ENCODE measurements at places on chromosomes 7 and 10. TPM values are rescaled to one million over a fixed set of nuclear protein-coding genes. Genes with fewer than 3 reads are reported as not detected.

Gene ZNRF2
- 0.54 TPM for total RNA-seq

Gene PIK3AP1
- under 0.01 TPM for total RNA-seq

Gene UCN3
- not detected for total RNA-seq

Gene HECW1
- 1.1 TPM for total RNA-seq

Gene ATP6V0A4
- total RNA-seq = 0.18 TPM

Gene DYNC1I1
- not detected for total RNA-seq
